Fibroblast of skin of left biceps (primary cell): ENCODE measurements at places on chromosomes 5 and 9.

GRCh38 chr5:67971971-67972821 lies 243.4 kb upstream of the PIK3R1 start:
- no peak for DNase-seq

GRCh38 chr5:120082316-120083068 lies 381.6 kb upstream of the PRR16 start:
- DNase-seq, result no peak

DNA sequence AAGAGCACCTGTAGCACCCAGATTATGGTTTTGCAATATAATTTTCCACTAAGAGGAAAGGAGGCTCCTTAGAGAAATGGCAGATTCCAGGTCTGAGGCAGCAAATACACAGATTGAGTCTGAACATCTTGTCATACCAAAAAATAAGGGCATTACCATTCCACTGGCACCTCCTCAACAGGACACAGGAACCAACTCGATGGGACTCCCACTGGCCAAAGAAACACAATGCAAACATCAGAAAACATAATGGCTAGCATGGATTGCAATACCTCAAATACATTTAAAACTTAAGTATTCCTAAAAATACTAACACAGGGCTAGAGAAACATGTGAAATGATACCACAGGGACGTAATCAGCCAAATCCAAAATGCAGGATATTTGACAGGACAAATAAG lies 12.4 kb upstream of the RANBP17 start:
- no peak for DNase-seq

DNA sequence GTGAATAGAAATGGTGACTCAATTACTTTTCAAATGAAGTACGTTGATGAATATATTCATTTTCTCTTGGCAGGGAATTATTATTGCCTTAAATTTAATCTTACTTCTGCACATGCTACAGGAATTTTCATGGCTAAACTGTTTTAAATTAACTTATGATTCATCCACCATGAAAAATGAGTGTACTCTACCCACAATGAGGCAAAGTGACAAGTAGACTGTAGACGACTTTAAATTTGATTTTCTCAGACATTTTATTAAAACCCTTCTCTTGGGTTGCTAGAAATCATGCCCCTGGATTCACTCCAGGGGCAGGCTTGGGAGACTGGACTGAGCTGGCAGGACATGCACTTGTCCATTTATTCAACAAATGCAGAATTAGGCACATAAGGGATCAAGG lies 23.5 kb upstream of the ERAP2 start:
- peak; percentile 28 for DNase-seq

DNA sequence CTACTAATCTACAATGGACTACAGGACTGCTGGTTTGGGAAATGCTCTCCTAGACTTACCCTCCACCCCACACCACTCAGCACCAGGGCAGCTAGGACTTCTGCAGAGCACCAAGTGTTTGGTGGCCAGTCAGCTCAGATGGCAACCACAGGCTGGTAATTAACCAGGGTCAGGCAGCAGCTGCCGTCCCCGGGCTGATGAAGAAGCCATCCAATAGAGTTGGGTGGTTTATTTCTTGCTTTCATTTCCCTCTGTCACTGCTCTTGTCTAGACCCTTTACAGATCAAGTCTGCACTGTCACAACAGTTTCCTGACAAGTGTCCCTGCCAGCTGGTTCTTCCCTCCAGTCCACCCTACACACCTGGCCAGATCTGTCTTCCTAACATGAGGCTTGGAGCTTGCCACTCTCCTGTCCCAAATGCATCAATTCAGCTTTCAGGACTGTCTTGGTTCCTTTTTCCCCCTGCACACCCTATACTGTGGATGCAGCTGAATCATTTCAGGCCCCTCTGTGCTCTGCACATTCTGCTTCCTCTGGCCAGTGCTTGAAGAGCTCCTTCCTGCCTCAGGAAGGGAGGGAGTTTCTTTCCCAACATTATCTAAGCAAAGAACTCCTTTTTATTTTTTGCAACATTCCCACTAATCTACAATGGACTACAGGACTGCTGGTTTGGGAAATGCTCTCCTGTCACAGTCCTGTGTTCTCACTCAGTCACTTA lies 30.2 kb upstream of the HSPA9 start:
- DNase-seq, result no peak

- no peak for DNase-seq
These were observed 510.2 kb downstream of the PRELID2 start for GRCh38 chr5:145324767-145325479.

- no peak for DNase-seq
These were observed 273.5 kb upstream of the CCNG1 start for GRCh38 chr5:163163858-163164257.

GRCh38 chr9:10651012-10651411 lies 38.2 kb upstream of the PTPRD start:
- no peak for DNase-seq

DNA sequence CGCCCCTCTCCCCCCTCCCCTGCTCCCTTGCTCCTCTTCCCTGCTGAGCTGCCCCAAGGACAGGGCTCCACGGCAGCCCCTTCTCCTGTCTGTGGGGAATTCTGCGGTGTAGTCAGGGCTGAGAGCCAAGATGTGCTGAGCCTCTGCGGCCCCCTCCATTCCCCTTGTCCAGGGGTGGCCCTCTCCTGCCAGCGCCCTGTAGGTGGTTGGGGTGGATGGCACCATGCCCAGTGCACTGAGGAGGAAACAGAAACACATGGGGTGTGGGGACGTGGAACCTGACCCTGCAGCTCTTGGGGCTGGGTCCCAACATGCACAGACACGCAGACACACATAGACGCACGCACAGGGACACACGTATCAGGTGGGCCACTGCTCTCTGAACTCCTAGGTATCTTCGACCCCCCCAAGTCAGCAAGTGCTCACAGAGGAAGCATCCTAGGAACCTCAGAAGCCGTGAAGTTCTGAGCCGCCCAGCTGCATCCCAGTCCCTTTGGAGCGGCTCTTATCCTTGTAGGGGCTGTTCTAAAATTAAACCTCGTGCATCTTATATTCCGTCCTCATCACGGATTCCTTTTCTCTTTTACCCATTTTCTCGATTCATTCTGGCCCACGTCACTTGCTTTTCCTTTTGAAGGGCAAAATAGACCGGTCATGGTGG lies 64.8 kb downstream of the HMCN2 start:
- no peak for DNase-seq

DNA sequence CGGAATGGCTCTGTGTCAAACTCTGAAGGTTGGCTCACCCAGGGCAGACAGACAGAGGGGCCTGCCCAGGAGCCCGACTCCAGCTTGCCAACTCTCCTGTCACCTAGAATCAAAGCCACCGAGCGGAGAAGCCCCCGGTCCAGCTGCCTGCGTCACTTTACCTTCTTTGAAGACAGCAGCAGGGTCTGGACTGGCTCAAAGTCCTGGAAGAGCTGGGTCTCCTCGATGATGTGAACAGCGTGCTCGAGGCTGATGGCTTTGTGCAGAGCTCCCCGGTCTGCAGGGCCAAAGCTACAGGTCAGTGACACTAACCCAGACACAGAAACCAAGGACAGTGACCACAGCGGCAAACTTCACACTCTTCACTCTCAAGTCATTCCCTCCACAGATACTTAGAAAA lies 67.9 kb downstream of the SECISBP2 start:
- DNase-seq, result no peak

DNA sequence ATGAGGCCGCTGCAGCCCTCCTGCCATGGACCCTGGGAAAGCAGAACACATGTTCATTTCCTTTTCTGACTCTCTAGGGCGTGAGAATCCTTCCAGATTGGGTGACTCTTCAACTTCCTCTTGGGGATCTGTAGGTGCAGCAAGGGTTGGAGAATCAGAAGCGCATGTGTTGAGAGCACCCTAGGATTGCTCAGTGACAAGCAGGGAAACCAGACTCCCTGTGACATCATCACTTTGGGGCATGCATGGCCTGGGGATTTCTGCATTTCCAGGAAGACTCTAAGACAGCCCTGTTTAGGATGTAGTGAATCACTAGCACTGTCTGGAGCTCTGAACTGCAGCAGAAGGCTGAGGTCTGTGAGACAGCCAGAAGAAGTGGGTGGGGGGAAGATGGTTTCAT lies 15.1 kb upstream of the LCP2 start:
- no peak for DNase-seq

DNA sequence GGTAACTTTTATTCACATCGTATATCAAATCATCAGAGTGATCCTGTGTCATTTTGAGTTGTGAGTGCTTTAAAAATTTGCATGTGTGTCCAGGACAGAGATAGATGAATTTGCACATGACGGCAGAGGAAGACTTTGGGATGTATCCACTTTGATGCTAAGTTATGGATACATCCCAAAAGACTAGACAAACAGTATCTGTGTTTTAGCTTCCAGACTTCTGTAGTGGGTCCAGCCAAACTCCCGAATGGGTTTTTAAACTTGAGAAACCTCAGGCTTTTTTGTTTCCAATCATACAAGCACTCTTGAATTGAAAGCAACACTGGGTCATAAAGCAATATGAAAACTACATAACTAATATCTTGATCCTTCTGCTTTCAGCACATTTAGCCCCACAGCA lies 213.8 kb downstream of the C9orf152 start:
- DNase-seq, result no peak

- DNase-seq, result no peak
These were observed 422.6 kb downstream of the EFNA5 start for GRCh38 chr5:107248066-107248695.

GRCh38 chr5:115641948-115642347 lies 16.1 kb upstream of the TMED7 start:
- no peak for DNase-seq

- DNase-seq, result peak; percentile 61
These were observed 47.1 kb upstream of the CHSY3 start for GRCh38 chr5:129857116-129857515.

DNA sequence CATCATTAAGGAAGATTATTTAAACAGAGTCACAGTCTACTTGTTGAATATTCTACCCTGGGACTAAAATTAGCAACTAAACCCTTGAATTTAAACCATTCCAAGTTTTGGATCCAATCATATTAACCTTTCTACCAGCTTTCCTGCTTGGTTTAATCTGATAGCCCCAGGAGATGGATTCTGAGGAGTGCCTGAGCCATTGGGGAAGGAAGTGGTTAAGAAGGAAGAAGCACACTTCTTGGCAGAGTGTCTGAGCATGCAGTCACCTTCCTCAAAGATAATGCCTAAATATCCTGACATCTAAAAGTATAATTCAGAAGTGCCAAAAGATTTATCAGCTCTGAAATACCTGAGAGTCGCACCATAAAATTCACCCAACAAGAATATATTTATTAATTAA lies 74.1 kb upstream of the SNCAIP start:
- DNase-seq, result no peak

DNA sequence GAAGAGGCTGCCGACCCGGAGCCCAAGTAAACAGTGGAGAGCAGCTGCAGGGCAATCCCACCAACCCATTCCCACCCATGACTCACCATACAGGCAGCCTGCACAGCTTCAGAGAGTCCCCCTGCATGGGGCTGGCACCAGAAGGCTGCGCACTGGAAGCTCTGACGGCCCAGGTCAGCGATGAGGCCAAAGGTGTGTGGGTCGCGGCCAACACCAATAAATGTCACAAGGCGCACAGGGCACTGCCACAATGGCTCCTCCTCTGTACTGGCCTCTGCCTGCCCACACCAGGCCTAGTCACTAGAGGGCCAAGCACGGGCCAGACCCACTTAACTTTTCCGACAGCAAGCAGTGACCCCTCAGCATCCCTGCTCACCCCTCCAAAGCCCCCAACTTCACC lies 3.0 kb upstream of the SRA1 start:
- no peak for DNase-seq

GRCh38 chr9:22134390-22134789 lies 125.3 kb upstream of the CDKN2B start:
- no peak for DNase-seq

DNA sequence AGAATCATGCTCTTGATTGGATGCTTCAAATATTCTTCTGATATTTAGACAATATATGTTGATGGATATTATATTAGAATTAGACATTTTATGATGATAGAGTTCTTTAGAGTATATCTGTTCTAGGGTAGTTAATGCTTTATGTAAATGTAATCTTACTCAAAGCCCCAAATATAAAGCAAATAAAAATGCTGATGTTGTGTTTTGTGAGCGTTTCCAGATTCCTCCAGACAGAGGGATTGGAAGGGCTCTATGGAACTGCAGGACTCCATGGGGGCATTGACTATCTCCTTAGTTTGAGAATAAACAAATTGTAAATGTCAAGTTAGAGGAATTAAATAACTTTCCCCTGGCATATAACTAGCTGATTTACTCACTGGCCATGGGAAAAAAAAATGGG lies 184.5 kb downstream of the MRPS30 start:
- no peak for DNase-seq

GRCh38 chr9:133210609-133211008 lies 1.6 kb upstream of the OBP2B start:
- DNase-seq, result no peak

DNA sequence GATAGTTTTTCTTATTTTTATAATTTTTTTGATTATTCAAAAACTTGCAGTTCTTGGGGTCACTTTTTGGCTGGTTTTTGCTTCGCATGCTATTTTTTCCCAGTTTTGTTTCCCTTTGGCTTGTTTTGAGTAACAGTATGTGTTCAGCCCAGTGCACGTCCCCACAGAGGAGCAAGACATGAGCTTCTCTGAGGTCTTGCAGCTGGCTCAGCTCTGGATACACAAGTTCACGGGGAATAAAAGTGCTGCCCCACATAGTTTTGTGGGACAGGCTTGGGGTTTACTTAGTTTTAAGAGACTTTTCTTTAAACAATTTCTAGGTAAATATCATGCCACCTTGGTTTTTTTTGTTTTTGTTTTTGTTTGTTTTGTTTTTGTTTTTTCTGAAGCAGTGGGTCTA lies 297.8 kb upstream of the IRX1 start:
- no peak for DNase-seq

GRCh38 chr5:1647580-1647979 lies 123.8 kb upstream of the LPCAT1 start:
- DNase-seq, result no peak

- DNase-seq, result no peak
These were observed 9.9 kb downstream of the ZNF618 start for GRCh38 chr9:113886026-113886369.

- no peak for DNase-seq
These were observed 133.4 kb downstream of the ACTBL2 start for GRCh38 chr5:57349214-57349613.

DNA sequence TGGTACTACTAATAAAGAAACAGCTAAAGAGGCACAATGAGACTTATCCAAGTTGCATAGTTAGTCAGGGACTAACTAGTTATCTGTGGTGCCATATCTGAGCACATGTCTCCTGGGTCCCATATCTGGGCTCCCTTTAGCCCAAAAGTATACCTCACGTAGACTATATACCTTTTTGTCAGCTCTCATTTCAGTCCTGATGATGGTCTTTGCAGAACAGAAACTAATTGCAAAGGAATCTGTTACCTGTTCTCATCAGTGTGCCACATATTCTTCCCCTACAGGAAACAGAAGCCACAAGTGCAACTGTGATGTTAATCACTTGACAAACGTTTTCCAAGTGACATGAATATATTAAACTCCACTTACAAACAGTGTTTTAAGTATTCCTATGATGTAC lies 395.2 kb downstream of the KIAA0825 start:
- no peak for DNase-seq

- DNase-seq, result no peak
These were observed 101.6 kb upstream of the SPRY4 start for GRCh38 chr5:142426129-142427014.
